ENCODE measurements at places on chromosomes 4 and X.

GRCh38 chrX:77617206-77617605 lies 168.8 kb downstream of the ATRX start:
- DNase-seq = no peak

- no peak for DNase-seq
Observed at GRCh38 chrX:27591938-27592337, 1.8 kb downstream of the DCAF8L2 start.

DNA sequence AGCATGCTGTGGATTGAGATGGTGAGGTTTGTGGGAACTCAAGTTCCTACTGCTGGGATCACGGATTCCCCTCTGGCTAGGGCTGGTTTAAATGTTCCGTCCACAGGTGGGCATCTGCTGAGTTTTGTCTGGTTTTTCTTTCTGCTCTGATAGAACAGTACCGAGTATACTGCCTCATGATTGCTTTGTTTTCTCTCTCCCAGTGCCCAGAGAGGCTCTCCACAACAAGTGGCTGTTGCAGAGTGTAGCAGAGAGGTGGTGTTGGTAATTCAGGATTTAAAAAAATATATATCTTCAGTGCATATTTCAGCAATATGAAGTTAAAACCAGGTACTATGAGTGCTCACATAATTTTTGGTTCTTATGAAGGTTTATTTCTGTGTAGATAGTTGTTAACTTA lies 213.7 kb downstream of the TEX13C start:
- DNase-seq = no peak

DNA sequence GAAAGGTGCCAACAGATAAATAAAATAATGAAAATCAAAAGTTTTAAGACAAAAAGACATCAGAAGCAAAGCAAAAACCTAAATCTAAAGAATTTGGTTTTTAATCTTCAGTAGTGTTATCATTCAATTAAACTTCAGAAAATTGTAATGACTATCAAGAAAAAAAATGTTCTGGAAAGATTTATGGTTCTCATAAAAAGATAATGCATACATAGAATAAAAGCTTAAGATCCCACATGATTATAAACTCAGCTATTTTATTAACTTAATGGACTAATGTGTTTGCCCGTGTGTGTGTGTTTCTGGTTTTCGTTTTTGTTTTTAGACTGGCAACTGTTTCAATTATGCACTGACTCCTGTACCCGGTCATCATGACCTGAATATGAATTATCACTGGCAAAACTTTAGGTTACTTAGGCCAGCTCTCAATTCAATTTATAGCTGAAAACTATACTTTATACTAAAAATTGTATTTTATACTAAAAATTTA lies 217.5 kb upstream of the DKK2 start:
- no peak for DNase-seq

DNA sequence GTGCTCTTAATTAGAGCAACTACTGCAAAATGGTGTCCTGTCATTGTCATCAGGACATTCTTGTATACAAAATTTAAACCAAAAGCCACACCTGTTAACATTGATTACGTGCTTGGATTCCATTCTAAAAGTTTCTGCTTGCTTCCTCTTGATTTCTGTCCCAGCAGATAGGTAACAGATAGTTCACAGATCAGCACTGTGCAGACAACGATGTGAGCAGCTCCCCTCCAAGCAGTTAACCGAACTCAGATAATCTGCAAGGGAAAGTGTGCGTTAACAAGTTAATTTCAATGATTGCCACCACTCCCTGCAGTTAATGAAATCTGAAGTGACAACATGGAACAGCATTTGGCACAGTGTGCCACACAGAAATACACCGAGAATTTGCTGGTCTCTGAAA lies 54.4 kb upstream of the RELL1 start:
- DNase-seq = no peak

GRCh38 chrX:63713526-63713925 lies 71.5 kb downstream of the ARHGEF9 start:
- no peak for DNase-seq

DNA sequence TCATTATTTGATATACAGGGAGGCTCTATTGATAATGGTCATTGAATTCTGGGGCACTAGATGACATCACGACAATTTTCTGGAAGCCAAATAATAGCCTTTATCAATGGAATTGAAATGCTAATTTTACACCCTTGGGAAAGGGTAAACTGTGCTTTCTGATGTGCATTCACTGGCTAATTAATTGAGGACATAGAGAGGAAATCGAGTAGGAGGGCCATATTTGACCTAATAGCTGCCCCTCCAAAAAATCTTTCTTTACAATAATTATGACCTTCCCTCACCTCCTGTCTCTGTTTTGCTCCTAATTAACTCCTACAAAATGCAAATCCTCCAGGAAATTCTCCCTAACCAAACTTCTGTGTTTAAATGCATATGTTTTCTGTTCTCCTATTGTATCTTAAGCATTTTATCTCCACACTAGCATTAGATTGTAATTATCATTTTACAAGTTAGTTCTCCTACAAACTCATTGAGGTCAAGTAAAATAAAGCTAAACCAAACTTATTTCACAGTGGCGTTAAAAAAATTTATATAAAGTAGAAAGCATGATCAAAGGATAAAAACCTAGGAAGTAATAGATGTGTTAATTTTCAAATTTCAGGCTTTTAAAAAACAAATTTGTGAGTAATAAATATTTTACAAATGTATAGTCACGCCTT lies 1414.0 kb upstream of the AGA start:
- no peak for DNase-seq

DNA sequence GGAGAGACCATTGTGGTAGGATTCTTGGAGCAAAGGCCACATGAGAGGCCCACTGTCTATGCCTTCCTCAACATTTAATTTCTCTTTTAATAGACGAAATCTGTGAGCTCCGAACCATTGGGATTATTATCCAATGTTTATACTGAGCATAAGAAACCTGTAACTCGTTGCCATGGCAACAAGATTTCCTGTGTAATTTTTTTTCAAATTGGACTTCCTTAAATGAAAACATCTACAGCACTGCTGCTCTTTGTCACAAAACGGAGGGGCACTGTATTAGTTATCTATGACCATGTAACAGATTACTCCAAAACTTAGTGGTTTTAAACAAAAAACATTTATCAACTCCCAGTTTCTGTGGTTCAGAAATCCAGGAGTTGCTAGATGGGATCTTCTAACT lies 38.7 kb downstream of the PPP1R2C start:
- no peak for DNase-seq

- no peak for DNase-seq
Observed at GRCh38 chrX:13180807-13181206, 136.4 kb upstream of the FAM9C start.

GRCh38 chr4:25993395-25994185 lies 79.6 kb downstream of the SMIM20 start:
- no peak for DNase-seq

DNA sequence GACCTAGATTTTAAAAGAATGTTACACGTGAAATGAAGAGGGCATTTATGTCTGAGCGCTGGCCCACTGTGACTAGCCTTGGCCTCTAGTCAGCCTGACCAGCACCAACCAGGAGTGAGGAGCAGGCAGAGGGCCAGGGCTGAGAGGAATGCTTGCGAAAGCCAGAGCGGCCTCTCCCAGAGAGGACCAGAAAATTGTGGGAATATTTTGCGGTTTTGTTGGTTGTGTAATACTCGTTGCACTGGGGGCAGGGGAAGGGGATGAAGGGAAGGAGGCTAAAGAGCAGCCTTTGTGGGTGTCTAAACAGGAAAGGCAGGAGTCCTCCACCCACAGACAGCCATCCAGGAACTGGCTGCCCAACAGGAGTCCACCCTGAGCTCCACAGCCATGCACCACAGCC lies 3.8 kb downstream of the GABRE start:
- DNase-seq = peak; percentile 74
